Stimulated activated CD8-positive, alpha-beta memory T cell treated with anti-CD3 and anti-CD28 coated beads, Interleukin-4, amount 100 ng/mL, for 4 hours (primary cell): ENCODE measurements at places on chromosomes 16 and 17.

- DNase-seq: no peak
These were observed 32.8 kb upstream of the RASD1 start for GRCh38 chr17:17528696-17529652.

DNA sequence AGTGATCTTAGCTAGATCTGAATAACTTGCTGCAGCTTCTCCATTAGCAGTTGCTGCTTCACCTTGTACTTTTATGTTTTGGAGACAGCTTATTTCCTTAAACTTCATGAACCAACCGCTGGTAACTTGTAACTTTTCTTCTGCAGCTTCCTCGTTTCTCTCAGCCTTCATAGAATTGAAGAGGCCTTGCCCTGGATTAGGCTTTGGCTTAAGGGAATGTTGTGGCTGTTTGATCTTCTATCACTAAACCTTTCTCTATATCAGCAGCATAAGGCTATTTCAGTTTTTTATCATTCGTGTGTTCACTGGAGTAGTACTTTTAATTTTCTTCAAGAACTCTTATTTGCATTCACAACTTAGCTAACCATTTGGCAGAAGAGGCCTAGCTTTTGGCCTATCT is 21.5 kb upstream of the TMEM92 start:
- DNase-seq: no peak

DNA sequence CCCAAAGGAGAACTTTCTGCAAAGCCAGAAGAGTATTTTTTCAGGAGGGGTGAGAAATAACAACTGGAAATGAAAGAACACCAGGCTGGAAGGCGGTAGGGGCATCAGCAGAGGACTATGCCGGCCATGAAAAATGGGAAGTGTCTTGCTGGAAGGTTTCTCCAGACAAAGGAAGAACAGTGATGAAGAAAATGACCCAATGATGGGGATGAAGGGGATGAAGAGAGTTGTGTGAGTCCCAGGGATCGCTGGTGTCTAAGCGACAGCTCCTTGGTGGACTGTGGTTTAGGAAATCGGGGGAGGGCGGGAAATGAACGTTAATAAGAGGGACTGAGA is 623 bp downstream of the TTLL6 start:
- DNase-seq: no peak

DNA sequence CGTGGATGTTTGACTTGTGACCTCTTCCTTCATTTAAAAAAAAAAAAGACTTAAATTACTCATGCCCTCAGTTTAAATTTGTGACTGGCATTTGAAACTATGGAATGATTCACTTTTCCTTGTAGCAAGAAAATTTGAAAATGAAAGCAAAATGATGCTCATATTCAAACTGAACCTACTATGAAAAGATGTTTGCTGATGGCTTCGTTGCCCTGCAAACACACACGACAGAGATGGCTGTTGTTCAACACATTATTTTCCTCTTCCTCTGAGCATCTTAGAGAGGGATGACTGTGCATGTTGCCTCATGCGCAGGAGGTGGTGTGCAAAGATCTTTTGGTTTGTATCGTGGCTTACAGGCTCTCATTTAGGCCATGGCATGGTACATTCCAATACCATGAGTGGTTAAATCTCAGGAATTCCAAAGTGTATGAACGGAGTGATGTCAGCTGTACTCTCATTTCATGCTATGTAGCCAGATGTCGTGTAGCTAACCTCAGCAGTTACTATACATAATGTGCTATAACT is 164.5 kb downstream of the PRKCA start:
- no peak for DNase-seq

GRCh38 chr16:13134836-13135235 is 233.4 kb downstream of the SHISA9 start:
- DNase-seq: no peak

DNA sequence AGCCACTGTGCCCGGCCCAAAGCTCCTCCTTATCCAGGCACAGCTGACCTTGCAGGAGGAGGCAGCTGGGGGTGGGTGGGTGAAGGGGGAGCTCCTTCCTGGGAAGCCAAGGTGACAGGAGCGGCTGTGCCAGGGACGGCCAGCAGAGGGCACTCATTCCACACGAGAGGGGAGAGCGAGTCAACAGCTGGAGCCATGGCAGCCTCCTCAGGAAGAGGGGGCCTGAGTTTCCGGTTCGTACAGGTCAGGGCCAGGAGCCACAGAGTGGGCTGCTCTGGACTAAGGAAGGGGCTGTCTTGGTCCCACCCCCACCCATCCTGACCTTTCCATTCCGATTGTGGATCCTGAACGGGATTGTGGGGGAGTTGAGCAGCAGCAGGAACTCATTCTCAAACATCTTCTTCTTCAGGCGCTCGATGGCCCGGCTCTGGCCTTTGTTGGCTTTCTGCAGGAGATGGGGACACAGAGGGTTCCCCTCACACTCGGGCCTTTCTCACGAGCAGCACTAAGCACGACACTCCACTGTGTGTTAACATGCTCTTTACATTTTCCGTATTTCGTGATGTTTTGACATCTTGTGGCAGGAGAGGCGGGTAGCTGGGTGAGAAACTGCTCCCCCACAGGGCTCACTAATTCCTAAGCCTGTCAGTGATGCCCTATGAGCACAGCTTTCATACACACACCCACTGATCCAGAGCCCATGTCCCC is 61.6 kb downstream of the TIMM22 start:
- peak; percentile 11 for DNase-seq

DNA sequence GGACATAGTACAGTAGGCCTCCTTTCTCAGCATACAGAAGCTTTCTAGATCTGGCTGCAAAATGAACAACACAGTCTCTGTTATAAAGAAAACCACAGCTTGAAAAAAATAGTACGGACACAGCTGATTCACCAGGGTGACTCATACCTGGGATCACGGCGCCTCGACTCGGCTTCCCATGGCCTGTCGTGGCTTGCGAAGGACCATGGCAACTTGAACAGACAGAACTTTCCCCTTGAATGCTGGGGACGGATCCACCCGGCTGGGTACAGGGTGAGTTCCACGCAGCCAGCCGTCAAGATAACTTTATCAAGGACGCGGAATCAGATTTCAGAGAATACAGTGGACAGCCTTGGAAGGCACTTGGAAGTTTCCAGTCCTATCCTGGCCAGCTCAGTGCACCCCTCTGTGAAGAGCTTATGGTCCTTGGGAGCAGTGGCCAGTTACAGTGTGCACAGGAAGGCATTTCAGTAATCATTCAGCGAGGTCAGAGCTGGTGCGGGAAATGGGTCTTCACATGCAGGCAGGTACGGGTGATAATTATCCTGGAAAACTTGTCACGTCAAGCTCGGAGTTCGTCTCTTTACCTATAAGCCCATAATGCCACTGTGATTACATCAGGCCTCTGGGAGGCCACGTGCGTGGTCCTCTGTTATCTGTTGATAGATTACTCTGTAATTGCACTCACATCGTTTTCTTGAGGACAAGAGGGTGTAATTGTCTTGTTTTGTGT is 57.9 kb upstream of the MAF start:
- DNase-seq: no peak

DNA sequence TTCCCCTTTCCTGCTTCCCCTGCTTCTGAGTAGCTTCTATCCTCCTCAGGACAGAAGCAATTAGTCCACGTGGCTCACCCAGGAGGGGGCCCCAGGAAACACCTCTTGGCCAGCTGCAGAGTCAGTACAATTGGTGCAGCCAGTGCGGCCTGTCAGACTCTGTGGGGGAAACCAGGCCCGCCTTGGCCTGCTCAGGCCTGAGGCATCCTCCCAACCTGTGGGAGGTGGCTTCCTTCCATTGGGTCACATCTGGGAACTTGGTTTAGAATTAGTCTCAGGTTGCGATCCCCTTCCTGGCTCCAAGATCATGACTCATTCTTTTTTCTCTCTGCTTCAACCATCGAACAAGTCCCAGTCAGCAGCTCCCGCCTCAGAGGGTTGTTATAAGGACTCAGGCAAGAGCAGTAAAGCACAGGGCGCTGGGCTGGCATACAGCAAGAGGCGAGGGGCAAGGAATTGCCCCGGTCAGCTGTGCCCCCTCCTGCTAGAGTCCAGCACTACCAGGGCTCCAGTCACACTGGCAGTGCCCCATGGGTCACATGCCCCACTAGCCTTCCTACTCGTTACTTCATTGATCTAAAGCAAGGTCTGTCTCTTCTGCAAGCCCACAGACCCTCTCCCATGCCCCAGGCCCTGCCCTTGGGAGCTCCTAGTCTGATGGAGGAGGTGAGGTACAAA is 8.1 kb upstream of the EPX start:
- DNase-seq: no peak

DNA sequence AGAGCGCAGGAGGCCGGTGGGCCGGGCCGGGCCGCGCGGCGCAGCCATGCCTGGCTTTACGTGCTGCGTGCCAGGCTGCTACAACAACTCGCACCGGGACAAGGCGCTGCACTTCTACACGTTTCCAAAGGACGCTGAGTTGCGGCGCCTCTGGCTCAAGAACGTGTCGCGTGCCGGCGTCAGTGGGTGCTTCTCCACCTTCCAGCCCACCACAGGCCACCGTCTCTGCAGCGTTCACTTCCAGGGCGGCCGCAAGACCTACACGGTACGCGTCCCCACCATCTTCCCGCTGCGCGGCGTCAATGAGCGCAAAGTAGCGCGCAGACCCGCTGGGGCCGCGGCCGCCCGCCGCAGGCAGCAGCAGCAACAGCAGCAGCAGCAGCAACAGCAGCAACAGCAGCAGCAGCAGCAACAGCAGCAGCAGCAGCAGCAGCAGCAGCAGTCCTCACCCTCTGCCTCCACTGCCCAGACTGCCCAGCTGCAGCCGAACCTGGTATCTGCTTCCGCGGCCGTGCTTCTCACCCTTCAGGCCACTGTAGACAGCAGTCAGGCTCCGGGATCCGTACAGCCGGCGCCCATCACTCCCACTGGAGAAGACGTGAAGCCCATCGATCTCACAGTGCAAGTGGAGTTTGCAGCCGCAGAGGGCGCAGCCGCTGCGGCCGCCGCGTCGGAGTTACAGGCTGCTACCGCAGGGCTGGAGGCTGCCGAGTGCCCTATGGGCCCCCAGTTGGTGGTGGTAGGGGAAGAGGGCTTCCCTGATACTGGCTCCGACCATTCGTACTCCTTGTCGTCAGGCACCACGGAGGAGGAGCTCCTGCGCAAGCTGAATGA is 606 bp downstream of the THAP11 start:
- no peak for DNase-seq

DNA sequence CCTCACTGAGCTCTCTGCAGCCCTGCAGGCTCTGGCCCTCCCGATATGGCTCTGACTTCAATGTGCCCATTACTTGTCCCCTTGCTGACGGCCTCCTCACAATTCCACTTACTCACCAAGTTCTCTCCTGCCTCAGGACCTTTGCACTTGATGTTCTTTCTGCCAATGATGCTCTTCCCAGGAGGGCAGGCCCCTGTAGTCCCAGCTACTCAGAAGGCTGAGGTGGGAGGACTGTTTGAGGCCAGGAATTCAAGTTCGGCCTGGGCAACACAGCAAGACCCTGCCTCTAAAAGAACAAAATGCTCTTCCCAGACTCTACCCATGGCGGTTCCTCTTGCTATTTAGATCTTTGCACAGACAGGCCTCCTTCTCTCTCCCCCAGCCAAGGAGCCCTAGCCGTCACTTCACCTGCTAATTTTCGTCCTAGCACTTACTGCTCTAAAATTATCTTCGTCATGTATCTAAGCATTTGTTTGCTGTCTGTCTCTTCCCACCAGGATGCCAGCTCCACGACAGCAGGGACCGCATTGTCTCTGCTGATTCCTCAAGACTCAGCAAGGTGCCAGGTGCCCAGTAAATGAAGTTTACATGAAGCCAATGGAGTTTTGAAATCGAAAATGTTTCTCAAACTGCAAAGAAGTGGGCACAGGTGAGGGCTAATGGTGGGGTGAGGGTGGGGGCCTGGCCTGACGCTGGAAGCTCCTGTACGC is 626 bp upstream of the RAI1 start:
- no peak for DNase-seq

DNA sequence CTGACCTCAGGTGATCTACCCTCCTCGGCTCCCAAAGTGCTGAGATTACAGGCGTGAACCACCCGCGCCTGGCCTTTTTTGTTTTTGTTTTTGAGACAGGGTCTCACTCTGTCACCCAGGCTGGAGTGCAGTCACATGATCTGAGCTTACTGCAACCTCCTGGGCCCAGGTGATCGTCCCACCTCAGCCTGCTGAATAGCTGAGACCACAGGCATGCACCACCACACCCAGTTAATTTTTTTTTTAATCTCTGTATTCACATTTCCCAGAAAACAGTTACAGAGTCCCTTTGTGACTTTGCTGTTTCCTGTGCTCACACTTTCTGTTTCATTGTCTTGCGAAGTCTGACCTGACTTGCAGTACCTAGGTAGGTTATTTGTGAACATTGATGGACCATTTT is 2.7 kb downstream of the CLUAP1 start:
- no peak for DNase-seq

DNA sequence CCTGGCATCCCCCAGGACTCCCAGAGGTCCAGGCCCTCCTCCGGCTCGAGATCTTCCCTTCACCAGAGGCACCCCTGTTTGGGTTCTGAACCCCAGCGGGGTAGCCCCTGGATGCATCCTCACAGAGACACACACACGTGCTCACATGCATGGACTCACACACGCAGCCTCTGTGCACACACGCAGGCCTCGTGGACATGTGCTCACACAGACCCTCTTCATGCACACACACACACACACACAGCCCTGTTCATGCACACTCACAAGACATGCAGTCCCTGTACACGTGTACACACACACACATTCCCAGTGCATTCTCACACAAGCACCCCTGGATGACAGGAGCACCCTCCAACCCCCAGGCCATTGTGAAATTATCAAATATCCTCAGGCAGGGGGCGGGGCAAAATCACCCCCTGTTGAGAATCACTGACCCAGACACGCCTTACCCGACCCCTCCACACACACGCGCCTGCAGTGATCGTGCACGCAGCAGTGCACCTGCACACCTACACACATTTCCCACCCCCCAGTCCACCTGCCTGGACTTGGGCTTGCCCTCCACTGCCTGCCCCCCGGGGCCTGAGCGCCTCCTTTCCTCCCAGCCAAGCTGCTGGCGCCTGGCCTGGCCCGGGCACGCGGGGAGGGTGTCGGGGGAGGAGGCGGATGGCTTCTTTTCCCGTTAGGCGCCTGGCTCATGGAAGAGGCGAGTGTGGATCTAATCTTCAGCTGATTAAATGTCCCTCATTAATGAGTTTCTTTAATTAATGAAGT is 62.6 kb downstream of the ENGASE start:
- no peak for DNase-seq

DNA sequence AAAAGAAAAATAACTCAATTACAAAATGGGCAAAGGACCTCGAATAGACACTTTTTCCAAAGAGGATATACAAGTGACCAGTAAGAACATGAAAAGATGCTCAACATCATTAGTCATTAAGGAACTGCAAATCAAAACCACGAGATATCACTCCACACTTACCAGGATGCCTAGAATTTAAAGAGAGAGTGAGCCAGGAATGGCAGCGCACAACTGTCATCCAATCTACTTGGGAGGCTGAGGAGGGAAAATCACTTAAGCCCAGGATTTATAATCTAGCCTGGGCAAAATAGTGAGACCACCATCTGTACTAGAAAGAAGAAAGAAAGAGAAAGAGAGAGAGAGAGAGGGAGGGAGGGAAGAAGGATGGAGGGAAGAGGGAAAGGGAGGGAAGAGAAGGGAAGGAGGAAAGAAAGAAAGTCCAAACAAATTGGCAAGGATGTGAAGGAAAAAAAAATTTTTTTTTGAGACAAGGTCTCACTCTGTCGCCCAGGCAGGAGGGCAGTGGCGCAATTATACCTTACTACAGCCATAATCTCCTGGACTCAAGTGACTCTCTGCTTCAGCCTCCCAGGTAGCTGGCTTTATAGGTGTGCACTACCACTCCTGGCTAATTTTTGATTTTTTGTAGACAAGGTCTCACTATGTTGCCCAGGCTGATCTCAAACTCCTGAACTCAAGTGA is 22.6 kb downstream of the TBX2 start:
- DNase-seq: no peak
